Calu3 (cell line): ENCODE measurements at places on chromosomes 11 and 22. TPM values are rescaled to one million over a fixed set of nuclear protein-coding genes. Genes with fewer than 3 reads are reported as not detected.

IL17REL gene
- total RNA-seq = not detected in 2 replicates

FOLR2 gene
- not detected in 2 replicates for total RNA-seq

TYMP gene
- total RNA-seq = 44.1 and 62.2 TPM in 2 replicates

WEE1 gene
- total RNA-seq = 50.7 and 53.6 TPM in 2 replicates

OR51E2 gene
- total RNA-seq = not detected in 2 replicates

ELMOD1 gene
- total RNA-seq = 0.35 TPM in 1 of 2 replicates, not detected in the other

CCDC188 gene
- not detected in 2 replicates for total RNA-seq

CD3D gene
- total RNA-seq = not detected in 2 replicates

YPEL1 gene
- total RNA-seq = 1.7 and 3.3 TPM in 2 replicates

CREB3L1 gene
- 0.61 TPM in 1 of 2 replicates, not detected in the other for total RNA-seq

CHRM1 gene
- not detected in 2 replicates for total RNA-seq

MPEG1 gene
- total RNA-seq = not detected in 2 replicates

NOX4 gene
- not detected in 2 replicates for total RNA-seq

TRIM66 gene
- total RNA-seq = 14.0 and 19.5 TPM in 2 replicates

NXPE4 gene
- not detected in 2 replicates for total RNA-seq

SPI1 gene
- total RNA-seq = not detected in 2 replicates

TSPAN32 gene
- total RNA-seq = not detected in 2 replicates

OR51V1 gene
- total RNA-seq = not detected in 2 replicates

SCGB1D2 gene
- total RNA-seq = not detected in 2 replicates
